SK-MEL-5 (cell line): ENCODE measurements at places on chromosomes 1 and 21. TPM values are rescaled to one million over a fixed set of nuclear protein-coding genes. Genes with fewer than 3 reads are reported as not detected.

Gene TFF3
- total RNA-seq, result 0.13 and 0.16 TPM in 2 replicates

Gene SOD1
- total RNA-seq, result 263 and 279 TPM in 2 replicates

Gene CFHR2
- not detected in 2 replicates for total RNA-seq

Gene TNFRSF9
- not detected in 2 replicates for total RNA-seq

Gene CNR2
- total RNA-seq, result not detected in 2 replicates

Gene KCNQ4
- 0.11 TPM in 1 of 2 replicates, not detected in the other for total RNA-seq

Gene NPR1
- total RNA-seq, result not detected in 2 replicates

Gene ZBTB37
- 8.0 and 8.3 TPM in 2 replicates for total RNA-seq

Gene PPIAL4G
- not detected in 2 replicates for total RNA-seq

Gene LUZP1
- 13.2 and 15.0 TPM in 2 replicates for total RNA-seq

Gene LCE1D
- not detected in 2 replicates for total RNA-seq

Gene UBL4B
- not detected in 2 replicates for total RNA-seq

Gene MTARC2
- 1.2 TPM in 2 replicates for total RNA-seq

Gene HENMT1
- total RNA-seq, result not detected in 2 replicates
